Stimulated activated naive B cell treated with anti-CD40 and anti-IgM and Interleukin-4, amounts not matched to agents 10 μg/mL and 1 μg/mL and 100 μg/mL, for 72 hours (primary cell): ENCODE measurements at places on chromosomes 12 and 14.

DNA sequence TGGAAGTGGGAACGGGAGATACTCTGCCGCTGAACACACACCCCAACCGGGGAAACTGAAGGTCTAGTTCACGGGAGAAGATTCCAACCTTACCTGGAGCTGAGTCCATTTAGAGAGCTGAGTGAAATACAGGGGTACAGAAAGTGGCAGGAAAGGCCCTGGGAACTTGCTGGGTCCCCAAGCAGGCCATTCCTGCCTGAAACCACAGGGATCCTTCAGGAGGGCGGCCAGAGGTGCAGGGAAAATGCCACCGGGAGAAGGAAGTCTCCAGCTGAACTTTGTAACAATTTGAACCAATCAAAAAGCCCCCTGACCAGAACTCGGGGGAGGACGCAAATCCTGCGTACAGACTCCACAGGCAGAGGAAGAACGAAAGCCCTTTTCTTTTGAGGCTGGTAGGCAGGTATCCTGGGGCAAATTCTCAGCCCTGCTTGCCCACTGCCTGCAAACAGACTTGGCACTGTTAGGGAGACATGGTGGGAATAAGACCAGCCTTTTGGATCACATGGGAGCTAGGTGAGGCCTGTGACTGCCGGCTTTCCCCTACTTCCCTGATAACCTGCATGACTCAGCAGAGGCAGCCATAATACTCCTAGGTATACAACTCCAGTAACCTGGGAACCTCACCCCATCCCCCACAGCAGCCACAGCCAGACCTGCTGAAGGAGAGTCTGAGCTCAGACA is 170.9 kb downstream of the SEC23A start:
- DNase-seq = no peak

GRCh38 chr14:63517354-63517753 is 25.8 kb downstream of the PPP2R5E start:
- DNase-seq = no peak

DNA sequence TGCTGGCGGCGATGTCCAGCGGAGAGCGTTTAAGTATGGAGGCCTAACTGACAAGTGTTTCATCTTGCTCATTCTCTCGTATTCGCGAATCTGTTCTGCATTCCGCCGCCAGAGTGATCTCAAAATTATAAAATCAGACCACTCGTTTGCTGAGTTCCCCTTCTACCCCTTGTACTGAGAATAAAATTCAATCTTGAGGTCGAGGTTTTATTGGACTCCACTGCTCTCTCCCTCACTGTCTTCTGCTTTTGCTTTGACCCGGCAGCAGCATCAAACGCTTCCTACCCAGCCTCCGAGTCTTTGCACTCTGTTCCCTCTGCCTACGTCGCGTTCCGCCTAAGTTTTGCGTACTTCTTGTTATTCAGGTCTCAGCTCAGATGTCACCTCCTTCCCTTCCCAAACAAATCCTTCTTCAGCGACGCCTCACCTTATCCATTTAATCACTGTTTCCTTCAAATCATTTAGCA is 462 bp downstream of the KNTC1 start:
- no peak for DNase-seq

DNA sequence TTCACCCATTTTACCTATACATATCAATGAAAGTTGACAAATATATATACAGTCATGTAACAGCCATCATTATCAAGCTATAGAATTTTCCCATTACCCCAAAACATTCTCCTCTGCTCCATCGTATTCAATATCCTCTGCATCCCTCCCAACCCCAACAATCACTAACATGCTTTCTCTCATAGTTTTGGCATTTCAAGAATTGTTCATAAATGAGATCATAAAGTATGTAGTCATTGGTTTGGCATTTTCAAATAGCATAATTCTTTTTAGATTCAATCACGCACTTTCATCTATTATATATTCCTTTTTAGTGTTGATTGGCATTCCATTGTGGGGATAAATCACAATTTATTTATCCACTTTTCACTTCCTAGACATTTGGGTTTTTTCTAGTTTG is 866.0 kb upstream of the TMEM132C start:
- DNase-seq = no peak

- DNase-seq = no peak
Observed at GRCh38 chr14:36394593-36394992, 74.2 kb upstream of the MBIP start.

GRCh38 chr12:29591140-29592020 is 93.9 kb upstream of the OVCH1 start:
- no peak for DNase-seq

- peak; percentile 34 for DNase-seq
Observed at GRCh38 chr12:52121824-52122539, 42.5 kb downstream of the SMIM41 start.

DNA sequence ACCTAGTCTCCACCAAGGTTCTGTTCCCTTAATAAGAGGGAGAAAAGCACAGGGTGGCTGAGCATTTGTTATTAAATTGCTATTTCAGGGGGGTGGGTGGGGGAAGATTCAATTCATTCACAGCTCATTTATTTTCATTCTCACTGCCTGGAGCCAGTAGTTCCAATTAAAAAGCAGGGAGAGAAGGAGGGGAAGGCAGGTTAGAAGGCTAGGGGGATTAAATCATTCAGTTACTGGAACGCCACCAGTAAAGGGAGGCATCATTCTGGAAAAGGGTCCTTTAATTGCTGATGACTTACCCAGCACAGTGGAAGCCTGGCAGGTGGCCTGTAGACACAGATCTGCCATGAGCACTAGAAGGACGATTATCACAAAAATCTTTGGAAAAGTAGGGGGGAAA is 47.4 kb downstream of the NIN start:
- DNase-seq = no peak

DNA sequence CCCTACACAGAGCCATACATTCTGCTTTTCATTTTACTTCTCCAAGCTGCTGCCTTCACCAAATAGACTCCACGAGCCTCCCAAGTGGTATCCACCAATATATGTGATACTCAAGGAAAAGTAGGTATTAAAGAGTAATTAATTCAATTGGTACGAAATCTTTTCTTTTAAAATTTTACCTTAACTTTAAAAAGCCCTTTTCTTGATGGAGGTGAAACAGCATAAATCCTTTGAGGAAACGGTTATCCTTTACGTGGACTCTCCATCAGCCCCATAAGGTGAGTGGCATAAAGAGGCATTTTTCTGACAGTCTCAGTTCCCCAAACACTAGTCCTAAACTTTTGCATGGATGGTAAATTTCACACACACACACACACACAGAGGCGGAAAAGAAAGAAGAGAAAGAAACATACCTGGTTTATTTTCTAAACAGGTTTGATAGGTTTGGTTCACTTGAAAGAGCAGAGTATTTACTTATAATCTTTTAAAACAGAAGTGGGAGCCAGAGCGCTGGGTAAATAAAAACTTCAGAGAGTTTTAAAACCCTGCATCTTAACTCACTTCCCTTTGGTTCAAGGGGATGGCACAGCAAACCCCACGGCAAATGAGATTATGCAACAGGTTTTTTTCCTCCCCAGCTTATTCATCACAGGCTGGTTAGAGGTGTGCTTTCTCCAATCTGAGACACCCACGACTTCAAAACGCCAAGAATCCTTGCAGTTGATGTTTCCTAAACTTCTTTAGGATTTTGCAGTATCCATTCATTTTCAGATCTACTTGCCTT is 1.9 kb downstream of the DUSP16 start:
- no peak for DNase-seq

GRCh38 chr12:83996671-83997070 is 915.9 kb downstream of the SLC6A15 start:
- no peak for DNase-seq

- DNase-seq = no peak
Observed at GRCh38 chr12:47744005-47744651, 14.6 kb downstream of the RAPGEF3 start.

DNA sequence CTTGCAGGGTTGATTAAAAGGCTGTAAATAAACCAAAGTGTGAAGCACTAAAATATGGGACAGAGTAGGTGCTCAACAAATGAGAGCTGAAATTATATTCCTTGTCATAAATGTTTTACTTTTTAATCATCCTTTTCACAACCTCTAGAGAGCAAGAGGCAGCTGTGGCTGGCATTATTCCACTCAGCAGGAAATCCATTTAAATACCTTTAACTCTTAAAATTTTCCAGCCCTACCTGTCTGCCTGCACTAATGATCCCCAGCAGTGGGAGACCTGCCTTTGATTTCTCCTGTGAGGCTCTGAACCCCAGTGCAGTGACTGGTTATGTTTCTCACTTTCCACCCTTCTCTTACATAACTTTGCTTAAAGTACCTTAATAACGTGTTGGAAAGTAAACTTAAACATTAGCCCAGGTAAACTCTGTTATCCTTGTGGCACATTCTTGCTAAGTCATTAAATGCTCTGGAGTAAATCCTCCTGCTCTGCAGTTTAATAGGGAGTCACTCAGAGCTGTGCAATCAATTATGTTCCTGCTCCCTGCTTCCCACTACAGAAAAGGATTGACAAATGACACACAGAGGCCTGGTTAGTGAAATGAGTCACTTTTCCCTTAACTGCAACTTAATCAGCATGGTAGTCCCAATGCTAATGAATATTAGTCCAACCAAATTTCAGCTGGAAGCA is 755.7 kb upstream of the USP15 start:
- DNase-seq = no peak

- no peak for DNase-seq
Observed at GRCh38 chr12:87795555-87795954, 233.6 kb downstream of the C12orf50 start.

- no peak for DNase-seq
Observed at GRCh38 chr14:88424573-88424972, 39.1 kb downstream of the SPATA7 start.

DNA sequence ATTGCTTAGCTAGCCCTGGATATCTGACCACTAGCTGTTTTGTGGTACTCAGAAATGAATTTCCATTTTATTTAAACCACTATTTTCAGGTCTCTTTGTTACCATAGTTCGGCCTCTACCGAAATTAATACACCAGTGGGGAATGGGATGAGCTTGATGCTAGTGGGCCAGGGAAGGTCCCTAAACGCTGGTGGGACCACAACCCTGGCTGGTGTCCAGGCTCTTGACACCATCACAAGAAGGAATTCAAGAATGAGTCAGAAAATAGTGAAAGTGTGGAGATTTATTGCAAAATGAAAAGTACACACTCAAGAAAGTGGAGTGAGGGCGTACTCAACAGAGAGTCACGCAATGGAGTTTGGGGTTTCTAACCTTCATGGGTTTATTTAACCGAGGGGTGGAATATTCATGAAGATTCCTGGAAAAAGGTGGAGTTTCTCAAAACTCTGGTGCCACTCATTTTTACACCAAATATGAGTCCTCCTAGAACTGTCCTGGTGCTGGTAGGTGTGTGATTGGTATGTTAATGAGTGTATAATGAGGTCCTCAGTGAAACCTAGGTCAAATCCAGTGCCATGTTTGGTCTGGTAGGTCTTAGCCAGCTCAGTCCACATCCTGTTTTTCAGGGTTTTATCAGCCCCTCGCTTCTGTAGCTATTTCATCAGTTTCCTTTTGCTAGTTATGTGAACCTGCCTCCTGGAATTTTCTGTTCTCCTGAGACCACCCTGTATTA is 38.9 kb upstream of the LRP6 start:
- no peak for DNase-seq

DNA sequence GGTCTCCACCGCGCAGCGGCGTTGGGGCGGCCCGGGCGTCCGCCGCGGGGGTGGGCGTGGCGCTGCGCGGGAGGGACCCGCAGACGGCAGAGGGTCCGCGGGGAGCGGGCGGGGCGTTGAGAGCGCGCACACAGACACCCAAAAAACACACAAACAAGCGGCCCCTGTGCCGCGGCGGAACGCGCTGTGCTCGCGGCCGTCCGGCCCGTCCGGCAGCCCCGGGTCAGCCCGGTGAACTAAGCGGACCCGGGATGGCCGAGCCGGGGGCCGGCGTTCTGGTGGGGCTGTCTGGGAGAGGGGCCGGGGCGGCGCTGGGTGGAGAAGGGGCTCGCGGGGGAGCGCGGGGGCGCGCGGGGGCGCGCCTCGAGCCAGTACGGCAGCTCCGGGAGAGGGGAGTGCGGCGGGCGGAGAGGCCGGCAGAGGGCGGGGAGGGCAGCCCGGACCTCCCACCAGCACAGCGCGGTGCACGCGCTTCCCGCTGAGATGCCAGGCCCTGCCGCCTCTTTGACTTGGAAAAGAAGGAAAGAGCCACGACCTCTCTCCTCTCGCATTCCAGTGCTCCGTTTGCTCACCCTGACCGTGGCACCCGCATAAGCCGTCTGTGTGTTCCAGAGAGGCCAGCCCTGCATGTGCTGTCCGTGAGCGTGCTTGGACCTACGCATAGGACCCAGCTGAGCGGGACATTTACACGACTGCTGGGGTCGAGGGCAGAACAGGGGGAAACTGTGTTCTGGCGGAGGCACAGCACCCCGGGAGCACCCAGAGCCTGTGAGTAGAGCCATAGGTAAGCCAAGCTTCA is 10.3 kb downstream of the SLC6A12 start:
- no peak for DNase-seq

DNA sequence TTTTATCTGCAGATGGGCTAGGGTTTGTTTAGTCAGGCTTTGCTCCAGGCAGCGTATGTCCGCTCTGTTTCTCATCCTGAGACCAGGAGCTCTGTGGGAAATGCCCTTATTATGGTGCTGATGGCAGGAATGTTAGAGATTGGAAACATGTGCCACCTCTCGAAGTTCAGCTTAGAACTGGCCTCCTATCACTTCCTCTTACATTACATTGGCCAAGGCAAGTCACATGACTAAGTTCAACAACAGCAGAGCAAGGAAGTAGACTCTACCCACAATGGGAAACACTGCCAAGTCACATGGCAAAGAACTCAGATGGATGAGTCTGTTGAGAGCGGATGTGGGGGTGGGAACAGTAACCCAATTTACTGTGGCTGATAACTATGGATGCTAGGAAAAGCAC is 161.9 kb upstream of the WSCD2 start:
- no peak for DNase-seq

- DNase-seq = no peak
Observed at GRCh38 chr12:26713885-26714383, 119.1 kb downstream of the ITPR2 start.

- no peak for DNase-seq
Observed at GRCh38 chr12:85457016-85457415, 177.0 kb downstream of the ALX1 start.
